ENCODE measurements at places on chromosomes 16 and 17.

DNA sequence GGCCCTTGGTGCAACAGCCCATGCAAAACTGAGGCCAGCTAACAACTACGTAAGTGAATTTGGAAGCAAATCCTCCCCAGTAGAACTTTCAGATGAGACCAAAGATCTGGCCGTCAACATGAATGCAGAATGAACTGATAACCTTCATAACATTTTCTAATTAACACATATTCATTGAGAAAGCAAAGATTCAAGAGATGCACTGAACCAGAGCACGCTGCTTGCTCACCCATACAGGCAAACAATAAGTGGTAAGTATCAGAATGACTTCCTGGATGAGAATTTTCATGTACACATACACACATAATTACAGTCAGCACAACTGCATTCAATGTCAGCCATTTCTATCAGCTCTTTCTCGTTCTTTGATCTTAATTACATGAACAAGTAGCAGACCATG, 30.6 kb downstream of the XYLT1 start:
- no peak for DNase-seq

DNA sequence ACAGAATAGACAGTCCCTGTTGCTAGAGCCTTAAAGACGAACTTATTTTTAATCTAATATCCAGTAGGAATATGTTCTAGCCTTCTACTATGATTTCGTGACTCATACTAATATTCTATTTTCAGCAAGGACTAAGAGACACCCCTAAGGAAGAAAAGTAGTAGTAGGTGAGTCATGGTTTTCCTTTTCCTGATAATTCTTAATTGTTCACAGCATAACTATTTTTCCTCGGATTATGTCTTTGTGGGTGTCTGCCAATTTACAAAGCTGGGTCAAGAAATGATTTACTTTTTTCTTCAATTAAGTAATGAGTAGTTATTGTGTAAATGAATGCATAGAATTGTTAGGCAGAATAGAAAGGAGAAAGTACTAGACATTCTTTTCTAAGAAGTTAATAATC, 292.2 kb downstream of the TOX3 start:
- no peak for DNase-seq

DNA sequence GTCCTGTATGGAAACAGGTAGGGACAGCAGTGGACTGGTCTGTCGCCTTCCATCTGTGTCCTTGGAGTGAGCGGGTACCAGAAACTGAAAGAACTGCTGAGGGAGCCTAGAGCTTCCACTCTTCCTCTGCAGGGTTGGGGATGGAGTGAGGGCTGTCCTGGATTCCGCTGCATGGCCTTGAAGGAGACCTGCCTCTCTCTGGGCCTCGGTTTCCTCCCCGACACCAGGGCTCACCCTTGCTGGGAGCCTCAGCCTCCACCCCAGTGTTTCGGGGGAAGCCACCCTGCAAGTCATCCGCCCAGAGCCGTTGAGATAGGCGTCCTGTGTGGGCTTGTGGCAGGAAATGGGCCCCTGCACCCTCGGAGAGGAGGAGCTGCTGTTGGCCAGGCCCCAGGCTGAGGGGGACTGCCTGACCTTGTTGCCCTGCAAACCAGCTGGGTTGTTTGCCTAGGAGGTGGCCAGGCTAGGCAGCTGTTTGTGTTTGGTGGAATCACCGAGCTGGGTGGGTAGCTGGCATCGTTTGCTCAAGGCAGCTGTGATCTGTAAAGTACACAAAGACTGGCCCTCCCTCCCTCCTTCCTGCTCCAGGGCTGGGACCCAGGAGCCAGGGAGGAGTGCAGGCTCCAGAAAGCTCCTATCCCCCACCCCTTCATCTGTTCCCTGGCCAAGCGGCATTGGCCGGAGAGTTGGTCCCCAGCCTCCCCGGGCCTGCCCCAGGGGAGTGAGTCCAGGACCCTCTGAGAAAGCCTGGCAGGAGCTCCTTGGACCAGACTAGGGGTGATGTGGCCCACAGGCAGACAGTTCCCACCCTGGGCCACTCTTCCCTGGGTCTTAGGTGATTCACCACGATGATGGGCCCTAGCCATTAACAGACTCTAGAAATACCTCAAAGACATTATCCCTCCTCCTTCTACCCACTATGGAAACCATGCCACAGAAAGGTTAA, 1.3 kb downstream of the RAB37 start:
- peak; percentile 60 for DNase-seq

- DNase-seq = no peak
These were observed 2.6 kb downstream of the KAT2A start for GRCh38 chr17:42118545-42118944.

- DNase-seq = no peak
These were observed 11.9 kb downstream of the RDM1 start for GRCh38 chr17:35918665-35919064.

- DNase-seq = no peak
These were observed 35.8 kb downstream of the FA2H start for GRCh38 chr16:74738816-74739215.

DNA sequence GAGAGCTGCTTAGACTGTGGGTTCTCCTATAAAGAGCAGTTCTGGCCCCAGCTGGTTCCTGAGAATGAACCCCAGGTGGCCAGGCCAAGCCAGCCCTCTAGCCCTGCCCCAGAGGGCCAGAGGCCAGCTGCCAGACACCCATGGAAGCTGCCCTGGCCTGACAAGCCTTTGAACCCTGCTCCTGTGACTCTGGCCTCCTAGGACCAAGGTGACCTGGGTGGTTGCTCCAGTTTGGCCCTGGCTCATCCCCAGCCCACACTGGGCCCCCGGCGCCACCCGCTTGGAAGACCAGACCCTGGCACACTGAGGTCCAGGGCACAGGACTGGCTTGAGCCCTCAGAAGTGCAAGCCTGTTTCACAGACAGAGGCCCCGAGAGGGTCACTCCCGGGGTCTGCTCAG, 6.8 kb upstream of the KCNJ12 start:
- no peak for DNase-seq

GRCh38 chr16:30585022-30585399, 486 bp downstream of the ZNF785 start:
- no peak for DNase-seq

- no peak for DNase-seq
These were observed 1153.4 kb downstream of the CDH8 start for GRCh38 chr16:60882816-60883215.

DNA sequence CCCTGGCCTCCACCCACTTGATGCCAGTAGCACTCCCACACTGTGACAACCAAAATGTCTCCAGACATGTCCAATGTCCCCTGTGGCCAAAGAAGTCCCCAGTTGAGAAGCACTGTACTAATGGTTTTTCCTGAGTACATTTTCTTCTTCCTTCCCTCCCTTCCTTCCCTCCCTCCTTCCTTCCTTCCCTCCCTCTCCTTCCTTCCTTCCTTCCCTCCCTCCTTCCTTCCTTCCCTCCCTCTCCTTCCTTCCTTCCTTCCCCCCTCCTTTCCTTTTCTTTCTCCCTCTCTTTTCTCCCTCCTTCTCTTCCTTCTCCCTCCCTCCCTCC, 76.7 kb upstream of the CDC42EP4 start:
- no peak for DNase-seq

- DNase-seq = no peak
These were observed 1.9 kb downstream of the OR1F1 start for GRCh38 chr16:3189869-3190268.

- peak; percentile 67 for DNase-seq
These were observed 32.4 kb downstream of the FOXK2 start for GRCh38 chr17:82551779-82552457.

GRCh38 chr16:177394-177822, 928 bp downstream of the HBA1 start:
- no peak for DNase-seq

GRCh38 chr16:82201926-82202325, 31.9 kb upstream of the MPHOSPH6 start:
- DNase-seq = no peak

- no peak for DNase-seq
These were observed 154.8 kb upstream of the FOXF1 start for GRCh38 chr16:86355531-86355930.

DNA sequence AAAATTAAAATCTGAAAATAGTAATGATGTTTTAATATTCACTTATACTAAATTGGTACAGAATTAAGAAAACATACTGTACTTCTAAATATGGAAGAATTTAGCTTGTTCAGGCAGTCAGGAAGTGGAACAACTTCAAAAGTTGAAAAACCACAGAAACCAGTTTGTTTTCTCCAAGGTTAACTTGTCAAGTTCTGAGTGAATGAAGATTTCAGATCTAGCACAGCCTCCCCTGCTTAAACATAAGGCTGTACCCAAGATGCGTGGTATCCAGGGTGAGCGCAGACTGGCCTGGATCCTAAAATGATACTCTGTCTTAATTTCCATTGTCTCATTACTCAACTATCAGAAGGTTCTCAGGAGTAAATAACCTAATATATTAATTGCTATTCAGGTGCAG, 730.7 kb upstream of the KIF2B start:
- no peak for DNase-seq

- no peak for DNase-seq
These were observed 60.5 kb downstream of the NF1 start for GRCh38 chr17:31155208-31155810.

- DNase-seq = no peak
These were observed 12.9 kb downstream of the IL21R start for GRCh38 chr16:27414788-27415431.

GRCh38 chr16:56310690-56311089, 114.7 kb downstream of the AMFR start:
- peak; percentile 9 for DNase-seq

GRCh38 chr17:55433629-55434422, 12.2 kb upstream of the MMD start:
- DNase-seq = no peak

DNA sequence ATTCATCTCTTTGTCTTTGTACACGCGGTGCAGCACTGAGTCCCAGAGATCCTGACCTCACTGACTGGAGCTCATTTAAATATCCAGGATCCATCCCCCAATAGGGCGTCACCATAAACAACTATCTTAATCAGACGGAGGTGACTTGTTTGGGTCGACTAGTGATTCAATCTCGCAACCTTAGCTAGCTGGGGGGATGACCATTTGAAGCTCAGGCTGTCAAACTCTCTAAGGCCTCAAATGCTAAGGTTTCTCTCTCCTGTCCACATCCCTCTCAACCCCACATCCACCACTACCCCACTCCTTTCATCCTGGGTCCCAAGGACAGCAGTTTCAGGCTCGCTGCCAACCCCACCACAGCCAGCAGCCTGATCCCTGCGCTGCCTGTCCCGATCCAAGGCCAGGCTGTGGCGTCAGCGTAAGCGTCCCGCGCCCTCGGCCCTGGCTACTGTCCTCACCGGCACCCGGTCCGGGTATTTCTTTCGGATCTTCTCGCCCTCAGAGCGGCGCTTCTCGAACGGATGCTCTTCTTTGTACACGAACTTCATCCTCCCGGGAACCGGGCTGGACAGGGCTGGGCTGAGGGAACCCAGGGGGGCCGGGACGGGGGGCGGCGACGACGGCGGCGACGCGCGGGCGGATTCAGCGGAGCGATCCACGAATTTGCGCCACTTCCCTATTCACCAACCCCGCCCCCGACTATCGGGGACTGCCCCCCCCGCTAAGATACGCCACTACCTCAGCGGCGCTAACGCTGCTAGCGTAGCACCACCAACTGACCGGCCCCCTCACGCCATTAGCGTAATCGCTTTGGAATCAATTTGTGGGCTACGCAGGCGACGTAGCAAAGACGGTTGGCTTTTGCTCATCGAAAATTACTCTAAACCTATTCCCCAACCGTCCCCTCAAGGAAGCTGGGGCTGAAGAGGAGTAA, at the start of gene GABARAP:
Gene GABARAP, minus strand, starts transcription at position 667 of the 934 bp plus-strand sequence. Its CDS starts 119 bp downstream, at position 548.
- DNase-seq = peak; percentile 89

DNA sequence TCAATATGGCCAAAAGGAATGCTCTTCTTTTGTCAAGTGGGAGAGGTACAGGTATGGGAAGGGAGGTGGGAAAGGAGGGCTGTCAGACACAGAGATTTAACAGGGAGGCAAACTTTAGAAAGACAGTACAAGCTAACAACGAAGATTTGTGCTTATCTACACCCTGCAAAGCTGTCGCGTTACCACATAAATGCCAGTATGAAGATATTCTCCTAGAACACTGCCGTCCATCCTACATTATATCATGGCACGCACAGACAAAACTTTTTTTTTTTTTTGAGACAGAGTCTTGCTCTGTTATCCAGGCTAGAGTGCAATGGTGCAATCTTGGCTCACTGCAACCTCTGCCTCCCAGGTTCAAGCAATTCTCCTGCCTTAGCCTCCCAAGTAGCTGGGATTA, 50.6 kb downstream of the STH start:
- DNase-seq = no peak

DNA sequence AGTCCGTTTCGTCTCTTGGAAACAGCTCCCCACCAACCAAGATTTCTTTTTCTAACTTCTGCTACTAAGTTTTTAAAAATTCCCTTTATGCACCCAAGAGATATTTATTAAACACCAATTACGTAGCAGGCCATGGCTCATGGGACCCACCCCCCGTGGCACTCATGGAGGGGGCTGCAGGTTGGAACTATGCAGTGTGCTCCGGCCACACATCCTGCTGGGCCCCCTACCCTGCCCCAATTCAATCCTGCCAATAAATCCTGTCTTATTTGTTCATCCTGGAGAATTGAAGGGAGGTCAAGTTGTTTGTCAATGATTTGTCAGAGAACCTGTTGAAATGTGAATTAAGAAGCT, 48.2 kb downstream of the IL21R start:
- DNase-seq = no peak

DNA sequence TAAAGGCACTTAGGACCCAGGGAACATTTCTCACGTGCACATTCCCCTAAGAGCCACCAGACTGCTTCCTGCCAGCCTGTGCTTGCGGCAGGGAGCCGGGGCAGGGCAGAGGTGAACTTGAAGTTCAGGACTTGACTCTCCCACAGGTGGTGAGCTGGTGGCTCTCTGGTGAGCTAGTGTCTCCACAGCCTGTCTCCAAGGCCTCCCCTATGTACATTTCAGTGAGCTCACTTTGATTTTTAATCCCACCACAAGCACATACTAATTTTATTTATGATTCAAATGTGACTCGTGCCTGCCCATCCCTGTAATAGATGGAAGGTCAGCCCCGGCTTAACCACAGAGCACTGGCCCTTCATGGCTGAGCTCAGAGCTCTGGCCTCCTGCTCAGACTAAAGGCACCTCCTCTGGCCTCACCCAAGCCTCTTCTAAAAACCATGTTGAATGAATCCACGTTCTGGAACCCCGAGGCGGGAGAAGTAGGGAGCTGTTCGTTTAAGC, 9.2 kb downstream of the SNN start:
- DNase-seq = no peak

DNA sequence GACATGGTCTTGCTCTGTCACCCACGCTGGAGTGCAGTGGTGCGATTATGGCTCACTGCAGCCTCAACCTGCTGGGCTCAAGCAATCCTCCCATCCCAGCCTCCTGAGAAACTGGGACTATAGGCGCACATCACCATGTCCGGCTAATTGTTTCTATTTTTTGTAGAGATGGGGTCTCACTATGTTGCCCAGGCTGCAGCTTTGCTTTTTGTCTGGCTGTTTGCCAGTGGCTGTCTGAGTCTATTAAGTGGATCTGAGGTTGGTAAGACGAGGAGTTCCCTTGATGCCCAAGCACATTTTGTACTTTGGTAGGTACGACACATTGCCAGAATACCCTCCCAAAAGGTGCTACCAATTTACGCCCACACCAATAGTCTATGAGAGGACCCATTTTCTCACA, 5.1 kb downstream of the TBX21 start:
- no peak for DNase-seq

- DNase-seq = no peak
These were observed 268.5 kb downstream of the CBLN1 start for GRCh38 chr16:49012961-49013726.

- peak; percentile 33 for DNase-seq
These were observed 23.7 kb downstream of the CDH1 start for GRCh38 chr16:68760671-68761275.
